ENCODE measurements at places on chromosomes 3 and 15.
A peak's percentile ranks its signal among the peaks of the same experiment; 100 is the strongest.

GRCh38 chr3:117719316-117719926 is 1009.8 kb downstream of the TUSC7 start:
- DNase-seq: peak; percentile 43

DNA sequence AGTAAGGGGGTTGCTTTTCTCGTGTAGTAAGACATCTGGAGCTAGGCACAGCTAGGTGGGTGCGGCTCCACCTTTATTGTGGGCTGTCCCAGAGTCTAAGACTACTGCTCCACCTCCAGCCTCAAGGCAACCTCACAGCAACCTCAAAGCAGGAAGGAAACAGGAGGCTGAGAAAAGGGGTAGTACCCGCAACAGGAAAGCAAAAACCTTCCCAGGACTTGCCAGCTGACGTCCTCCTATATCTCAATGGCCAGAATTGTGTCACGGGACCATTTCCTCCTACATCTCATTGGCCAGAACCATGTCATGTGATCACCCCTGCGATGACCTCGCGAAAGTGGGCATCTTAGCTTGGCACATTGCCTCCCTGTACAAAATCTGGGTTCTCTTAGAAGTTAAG is 4.3 kb upstream of the GPR160 start:
- no peak for DNase-seq

GRCh38 chr3:140898340-140899180 is 43.1 kb upstream of the SLC25A36 start:
- peak; percentile 58 for DNase-seq

- peak; percentile 57 for DNase-seq
Observed at GRCh38 chr3:50617096-50617791, at the start of gene MAPKAPK3. Gene MAPKAPK3 (plus strand): TSS chr3:50617151. CDS start chr3:50617566, 415 bp downstream.

DNA sequence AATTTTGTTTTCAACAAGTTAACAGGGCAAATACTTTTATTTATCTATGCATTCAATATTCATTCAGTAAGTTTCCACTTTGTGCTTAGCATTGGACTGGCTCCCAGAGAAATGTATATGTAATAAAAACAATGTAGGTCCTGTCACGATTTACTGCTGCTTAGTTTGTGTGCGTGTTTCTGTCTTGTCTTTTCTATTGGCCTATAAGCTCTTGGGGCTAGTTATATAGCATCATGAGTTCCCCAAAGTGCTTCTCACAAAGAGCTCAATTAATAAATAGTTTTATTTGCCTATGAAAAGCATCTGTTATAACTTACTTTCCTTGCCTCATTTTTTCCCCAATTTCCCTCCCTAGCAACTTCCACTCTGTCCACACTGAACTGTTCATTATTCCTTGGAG is 666.7 kb upstream of the NAALADL2 start:
- DNase-seq: no peak

- no peak for DNase-seq
Observed at GRCh38 chr3:133987136-133987535, 42.6 kb downstream of the SLCO2A1 start.

GRCh38 chr3:186849374-186849975 is 7.0 kb downstream of the ADIPOQ start:
- DNase-seq: peak; percentile 24

GRCh38 chr3:88828466-88828865 is 279.0 kb upstream of the EPHA3 start:
- DNase-seq: no peak

- DNase-seq: no peak
Observed at GRCh38 chr3:122784436-122784835, 9.2 kb downstream of the HSPBAP1 start.

DNA sequence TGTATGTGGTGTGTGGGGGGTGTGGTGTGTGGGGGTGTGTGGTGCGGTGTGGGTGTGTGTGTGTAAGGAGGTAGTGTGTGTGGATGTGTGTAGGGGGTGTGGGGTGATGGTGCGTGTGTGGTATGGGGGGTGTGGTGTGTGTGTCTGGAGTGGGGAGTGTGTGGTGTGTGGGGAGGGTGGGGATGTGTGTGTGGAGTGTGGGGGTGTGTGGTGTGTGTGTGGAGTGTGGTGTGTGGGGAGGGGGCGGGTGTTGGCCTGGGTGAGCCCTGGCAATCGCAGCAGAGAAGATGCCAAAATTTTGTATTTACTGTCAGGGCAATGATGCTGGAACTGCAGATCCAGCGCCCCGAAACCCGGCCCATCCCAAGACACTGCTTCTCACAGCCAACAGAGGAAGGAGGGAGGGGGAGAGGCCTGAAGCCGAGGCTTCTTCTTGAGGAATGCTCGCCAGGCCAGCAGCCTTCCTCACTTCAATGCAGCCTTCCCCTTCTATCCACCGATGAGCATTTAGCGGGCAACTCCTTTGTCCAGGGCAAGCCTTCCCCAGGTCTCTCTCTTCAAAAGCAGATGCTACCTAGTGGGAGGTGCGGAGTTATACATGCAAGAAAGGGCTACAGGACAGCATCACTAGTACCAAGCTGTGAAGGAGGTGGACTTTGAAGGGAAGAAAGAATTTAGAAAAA is 11.9 kb upstream of the SRP14 start:
- no peak for DNase-seq

DNA sequence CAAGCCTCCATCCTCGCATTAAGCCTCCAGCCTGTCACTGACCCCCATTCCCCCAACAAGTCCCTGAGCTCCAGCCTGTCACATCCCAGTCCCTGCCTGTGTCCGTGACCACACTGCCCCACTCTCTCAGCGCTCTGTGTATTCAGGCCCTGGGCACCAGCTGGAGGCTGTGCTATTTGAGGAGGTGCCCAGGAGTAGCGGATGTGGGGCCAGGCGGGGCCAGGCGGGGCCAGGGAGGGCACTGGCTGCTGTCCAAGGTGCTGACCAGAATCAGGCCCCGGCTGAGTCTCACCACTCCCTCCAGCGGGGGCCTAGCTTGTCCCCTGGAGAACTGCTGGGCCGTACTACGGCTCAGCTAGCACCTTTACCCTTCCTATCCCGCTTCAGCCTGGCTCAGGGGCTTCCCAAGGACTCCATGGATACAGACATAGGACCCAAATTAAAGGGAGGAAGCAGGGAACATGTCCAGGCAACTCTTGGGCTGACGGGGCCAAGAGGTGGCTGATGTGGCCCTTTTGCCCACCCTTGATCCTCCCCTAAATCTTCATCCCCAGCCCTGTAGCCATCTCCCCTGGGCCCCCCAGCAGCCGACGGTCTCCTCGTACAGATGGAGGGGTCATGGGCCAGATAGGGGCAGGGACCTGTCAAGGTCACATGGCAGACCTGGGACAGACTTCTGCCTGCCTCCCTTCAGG is 1.1 kb downstream of the HHATL start:
- peak; percentile 85 for DNase-seq

DNA sequence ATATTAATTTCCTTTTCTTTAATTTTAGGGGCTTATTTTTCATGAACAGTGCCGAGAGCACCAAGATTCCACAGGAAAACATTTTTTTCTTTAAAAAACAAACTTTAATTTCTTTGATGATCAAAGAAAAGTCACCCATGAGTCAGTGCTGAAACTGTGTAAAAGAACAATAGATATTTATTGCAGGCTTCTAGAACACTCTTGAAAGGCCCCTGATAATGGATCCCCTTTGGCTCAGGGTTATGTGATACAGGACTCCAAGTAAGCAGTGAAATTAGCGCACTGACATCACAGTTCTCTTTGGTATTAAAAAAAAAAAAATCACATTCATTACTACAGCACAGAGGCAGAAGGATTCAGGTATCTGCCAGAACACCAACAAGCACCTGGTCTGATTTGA is 66.1 kb upstream of the MYZAP start:
- DNase-seq: no peak

GRCh38 chr3:129822679-129823078 is 70.8 kb downstream of the TMCC1 start:
- no peak for DNase-seq

GRCh38 chr3:173993299-173993698 is 595.8 kb downstream of the NLGN1 start:
- DNase-seq: peak; percentile 20

DNA sequence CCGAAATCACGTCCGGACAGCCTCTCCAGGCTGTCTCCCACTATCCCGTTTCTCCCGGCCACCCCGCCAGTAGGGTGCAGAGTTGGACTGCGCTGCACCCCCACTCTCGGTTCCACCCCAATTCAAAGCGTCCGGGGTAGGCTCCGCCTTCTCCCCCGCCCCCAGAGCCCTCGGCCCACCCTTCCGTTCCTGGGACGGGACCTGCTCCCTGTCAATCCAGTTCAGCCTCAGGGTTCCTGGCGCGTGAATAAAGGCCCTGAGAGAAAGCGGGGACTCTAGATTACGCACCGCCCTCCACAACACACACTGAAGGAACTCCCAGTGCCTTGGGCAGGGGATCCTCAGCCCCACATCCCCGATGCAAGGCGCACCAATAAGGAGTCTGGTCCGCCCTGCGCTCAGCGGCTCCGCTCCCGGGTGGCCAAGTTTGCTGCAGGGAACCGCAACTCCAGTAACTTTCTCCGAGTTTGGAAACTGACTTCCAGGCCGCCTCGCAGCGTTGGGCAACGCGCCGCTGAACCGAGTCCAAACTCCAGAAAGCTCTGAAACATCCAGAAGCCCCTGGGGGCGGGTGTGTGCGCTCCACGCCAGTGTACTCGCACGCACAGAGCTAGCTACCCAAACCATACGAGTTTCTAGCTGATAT is 1.9 kb downstream of the ADAMTS9 start:
- peak; percentile 22 for DNase-seq

DNA sequence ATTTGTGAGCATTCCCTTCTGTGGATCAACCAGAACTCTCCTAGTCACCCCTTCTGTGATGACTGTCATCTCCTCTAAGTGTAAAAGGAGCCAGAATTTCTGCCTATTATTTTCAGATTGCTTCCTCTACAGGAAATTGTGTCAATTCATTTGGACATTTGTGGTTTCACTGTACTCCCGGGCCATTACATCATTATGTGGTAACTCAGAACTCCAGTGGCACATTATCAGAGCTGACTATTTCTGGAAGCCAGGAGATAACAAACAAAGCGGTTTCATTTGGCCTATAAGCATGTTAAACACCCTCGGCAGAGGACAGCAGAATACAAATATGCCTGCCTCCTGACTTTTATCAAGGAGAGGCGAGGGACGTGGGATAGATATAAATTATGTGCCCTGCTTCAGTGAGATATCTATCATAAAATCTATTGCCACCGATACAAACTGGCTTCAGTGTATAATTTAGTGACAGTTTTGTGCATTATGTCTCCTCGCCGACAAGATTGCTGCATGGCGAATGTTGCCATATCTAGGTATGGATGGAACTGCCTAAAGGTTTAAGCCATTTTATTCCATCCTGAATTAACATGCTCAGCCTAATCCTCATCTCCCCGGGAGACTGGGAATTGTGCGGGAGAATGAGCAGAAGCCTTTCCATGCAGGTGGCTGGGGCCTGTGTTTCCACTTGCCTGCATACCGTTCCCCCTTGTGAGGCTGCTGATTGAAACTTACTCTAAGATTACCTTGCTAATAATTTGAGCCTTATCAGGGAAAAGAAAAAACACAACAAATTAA is 193.4 kb upstream of the SEMA6D start:
- no peak for DNase-seq

- no peak for DNase-seq
Observed at GRCh38 chr15:66153549-66154415, 99.8 kb downstream of the MEGF11 start.

- DNase-seq: no peak
Observed at GRCh38 chr3:522888-523287, 326.3 kb downstream of the CHL1 start.

- no peak for DNase-seq
Observed at GRCh38 chr3:3842356-3842755, 43.1 kb downstream of the LRRN1 start.

DNA sequence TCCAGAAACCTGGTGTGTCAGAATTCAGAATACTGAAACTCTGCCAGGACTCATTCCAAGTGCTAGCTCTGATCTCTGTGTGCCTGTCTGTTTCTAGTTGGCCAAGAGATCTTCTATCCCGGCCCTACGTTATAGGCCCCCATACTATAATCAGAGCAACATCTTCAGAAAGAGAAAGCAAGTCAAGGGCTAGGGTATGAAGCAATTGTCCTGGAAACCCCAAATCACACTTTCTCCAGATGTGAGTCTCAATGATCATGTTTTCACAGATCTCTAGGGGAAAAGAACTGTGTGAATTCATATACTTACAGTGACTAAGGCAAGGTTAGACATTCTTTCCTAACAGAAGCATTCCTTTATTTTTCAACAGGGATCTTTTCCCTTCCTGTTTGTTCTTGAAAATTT is 309.7 kb downstream of the SLC9A9 start:
- no peak for DNase-seq

- no peak for DNase-seq
Observed at GRCh38 chr3:191269289-191270085, 59.7 kb upstream of the CCDC50 start.

GRCh38 chr3:136750897-136751315 is 1.3 kb downstream of the STAG1 start:
- no peak for DNase-seq

DNA sequence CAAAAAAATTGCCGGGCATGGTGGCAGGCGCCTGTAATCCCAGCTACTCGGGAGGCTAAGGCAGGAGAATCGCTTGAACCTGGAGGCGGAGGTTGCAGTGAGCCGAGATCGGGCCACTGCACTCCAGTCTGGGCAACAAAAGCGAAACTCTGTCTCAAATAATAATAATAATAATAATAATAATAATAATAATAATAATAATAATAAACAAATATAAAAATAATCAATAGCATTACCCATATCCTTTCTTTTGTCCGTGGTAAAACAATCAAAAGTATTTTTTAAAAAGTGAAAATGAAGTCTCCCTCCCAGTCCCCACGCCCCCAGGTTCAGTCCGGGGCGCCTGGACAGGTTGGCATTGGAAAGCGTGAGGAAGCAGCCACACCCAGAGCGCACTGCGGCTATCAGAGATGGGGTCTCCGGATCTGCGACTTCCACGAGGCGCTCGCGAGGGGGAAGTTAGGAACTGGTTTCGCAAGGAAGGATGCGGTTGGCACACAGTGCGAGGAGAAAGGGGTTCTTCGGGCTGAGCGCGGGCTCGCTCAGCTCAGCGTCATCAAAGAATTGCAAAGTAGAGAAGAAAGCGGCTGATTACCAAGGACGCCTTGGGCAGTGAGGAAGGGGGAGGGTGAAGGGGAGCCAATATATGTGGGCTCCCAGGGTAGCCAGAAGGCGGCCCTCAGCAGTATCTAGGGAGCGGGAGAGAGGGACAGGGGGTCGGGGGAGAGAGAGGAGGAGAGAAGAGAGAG is 69.5 kb upstream of the EPHB3 start:
- no peak for DNase-seq
